ENCODE measurements at places on chromosomes 4 and X. TPM values are rescaled to one million over a fixed set of nuclear protein-coding genes. Genes with fewer than 3 reads are reported as not detected.
A peak's percentile ranks its signal among the peaks of the same experiment; 100 is the strongest.

DNA sequence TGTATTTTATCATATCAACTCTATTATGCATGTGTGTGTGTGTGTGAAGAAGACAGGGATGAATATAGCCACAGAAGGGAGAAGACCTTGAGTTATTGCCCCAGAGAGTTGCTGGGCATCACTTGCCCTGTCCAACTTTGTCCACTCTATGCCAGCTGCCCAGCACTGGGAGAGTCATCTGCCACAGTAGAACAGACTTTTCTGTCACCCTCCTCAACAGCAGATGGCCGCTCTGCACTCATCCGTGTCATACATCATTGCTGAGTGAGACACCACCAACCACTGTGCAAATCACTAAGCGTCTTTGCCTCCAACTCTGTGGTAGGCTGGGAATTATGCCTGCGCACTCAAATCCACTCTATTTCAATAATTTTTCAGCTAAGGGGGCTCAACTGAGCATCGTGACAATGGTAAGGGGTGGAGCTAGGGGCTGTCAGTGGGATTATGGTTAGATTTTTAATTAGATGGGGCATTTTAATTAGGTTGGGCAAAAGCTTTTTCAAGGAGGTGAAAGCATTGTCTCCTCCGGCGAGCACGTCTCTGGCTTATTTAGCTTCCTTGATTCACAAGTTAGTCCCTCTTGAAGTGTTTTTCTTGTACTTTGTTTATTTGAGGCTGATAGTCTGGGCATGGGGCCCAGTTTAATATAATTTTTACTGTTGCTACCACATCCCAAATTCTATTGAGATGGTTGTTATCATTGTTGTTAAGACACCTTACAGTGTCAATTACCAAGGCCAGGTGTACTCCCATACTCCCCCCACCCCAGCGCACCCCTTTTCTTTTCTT lies 100.1 kb upstream of the KLF3 start:
- DNase-seq = no peak
- H3K27ac ChIP-seq = no peak overlapping the region
- H3K36me3 ChIP-seq = no peaks in the 10 kb centered on the region
- no peak overlapping the region for H3K4me3 ChIP-seq
- no peaks in the 10 kb centered on the region for H3K27me3 ChIP-seq

- no peaks in the 10 kb centered on the region for H3K27me3 ChIP-seq
- no peaks in the 10 kb centered on the region for H3K36me3 ChIP-seq
- no peak overlapping the region for H3K27ac ChIP-seq
- no peak overlapping the region for H3K4me3 ChIP-seq
- no peak for DNase-seq
- no peaks in the 10 kb centered on the region for H3K4me1 ChIP-seq
Observed at GRCh38 chrX:29890646-29891200, 324.6 kb upstream of the MAGEB2 start.

DNA sequence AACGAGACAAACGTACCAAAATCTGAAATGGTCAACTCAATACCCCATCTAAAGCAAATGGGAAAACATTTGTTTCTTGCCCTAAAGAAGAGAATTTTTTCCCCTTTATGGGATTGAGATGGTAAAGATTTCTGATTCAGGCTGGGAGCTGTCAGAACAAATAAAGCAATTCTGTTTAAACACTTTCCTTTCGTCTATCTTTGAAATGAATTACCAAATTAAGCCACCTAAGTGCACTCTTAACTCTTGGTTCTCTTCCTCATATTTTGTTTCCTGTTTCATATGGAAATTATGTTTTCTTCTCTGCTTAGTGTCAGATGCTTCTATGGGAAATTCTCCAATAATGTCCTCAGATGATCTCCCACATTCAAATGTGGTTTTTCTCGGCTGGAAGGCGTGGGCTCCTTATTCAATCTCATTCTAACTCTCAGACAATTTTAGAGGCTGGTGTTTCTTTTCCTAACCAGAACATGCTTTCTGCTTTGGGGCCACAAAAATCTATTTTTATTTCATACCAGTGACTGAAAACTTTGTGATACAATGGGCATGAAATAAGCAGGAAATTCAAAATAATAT lies 50.3 kb upstream of the HPF1 start:
- no peak overlapping the region for H3K27ac ChIP-seq
- DNase-seq = no peak
- no peaks in the 10 kb centered on the region for H3K36me3 ChIP-seq
- no peaks in the 10 kb centered on the region for H3K4me1 ChIP-seq
- H3K4me3 ChIP-seq = no peak overlapping the region
- no peaks in the 10 kb centered on the region for H3K27me3 ChIP-seq

DNA sequence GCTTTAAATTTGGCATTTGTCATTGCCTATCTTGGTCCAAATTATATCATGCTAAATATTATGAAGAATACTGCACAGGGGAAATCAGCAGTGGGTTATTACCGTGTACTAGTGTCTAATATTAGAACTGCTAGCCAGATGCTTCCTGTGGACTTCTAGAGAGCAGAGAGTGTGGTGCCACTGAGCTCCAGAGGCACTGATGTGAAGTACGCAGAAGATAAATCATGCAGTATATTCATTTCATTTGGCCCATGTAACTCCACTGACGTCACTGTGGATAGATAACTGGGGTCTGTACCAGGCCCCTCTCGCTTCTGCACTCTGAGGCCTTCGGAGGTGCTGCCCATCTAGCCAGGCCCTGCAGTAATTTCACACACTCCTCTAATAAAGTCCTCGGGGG lies 80.0 kb downstream of the ALPK1 start:
- no peak overlapping the region for H3K27ac ChIP-seq
- H3K27me3 ChIP-seq = peaks cover 15% of the 10 kb centered on the region
- no peak overlapping the region for H3K4me3 ChIP-seq
- H3K4me1 ChIP-seq = peaks cover 9% of the 10 kb centered on the region
- H3K36me3 ChIP-seq = no peaks in the 10 kb centered on the region
- DNase-seq = no peak

- peaks cover 29% of the 10 kb centered on the region for H3K36me3 ChIP-seq
- H3K27me3 ChIP-seq = no peaks in the 10 kb centered on the region
- H3K4me1 ChIP-seq = no peaks in the 10 kb centered on the region
- no peak for DNase-seq
- no peak overlapping the region for H3K27ac ChIP-seq
- H3K4me3 ChIP-seq = no peak overlapping the region
Observed at GRCh38 chr4:151166636-151167035, 67.2 kb downstream of the RPS3A start.

- no peak overlapping the region for H3K27ac ChIP-seq
- no peak for DNase-seq
- H3K27me3 ChIP-seq = no peaks in the 10 kb centered on the region
- H3K36me3 ChIP-seq = no peaks in the 10 kb centered on the region
Observed at GRCh38 chrX:75596178-75596577, 73.3 kb upstream of the ZDHHC15 start.

DNA sequence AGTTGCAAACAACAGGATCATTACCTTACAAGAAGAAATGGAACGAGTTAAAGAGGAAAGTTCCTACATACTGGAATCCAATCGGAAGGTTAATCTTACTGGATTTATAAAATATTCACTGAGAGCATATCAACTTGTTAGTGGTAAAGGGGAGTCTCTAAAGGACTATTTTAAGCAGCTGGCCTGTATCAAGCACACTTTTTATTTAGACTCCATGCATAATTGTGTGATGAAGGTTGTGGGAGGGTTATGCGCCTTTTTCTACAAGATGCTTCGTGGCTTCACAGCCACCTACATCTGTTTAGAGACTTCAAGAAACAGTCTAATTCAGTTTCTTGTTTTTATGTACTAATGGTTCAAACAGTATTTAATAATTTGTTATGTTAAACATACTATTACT lies 56.6 kb downstream of the GRSF1 start:
- no peaks in the 10 kb centered on the region for H3K27me3 ChIP-seq
- no peaks in the 10 kb centered on the region for H3K4me1 ChIP-seq
- H3K27ac ChIP-seq = no peak overlapping the region
- H3K4me3 ChIP-seq = no peak overlapping the region
- DNase-seq = no peak
- H3K36me3 ChIP-seq = peaks cover 59% of the 10 kb centered on the region

GRCh38 chr4:8349664-8350236 lies 80.2 kb downstream of the HTRA3 start:
- H3K4me3 ChIP-seq = no peak overlapping the region
- H3K27me3 ChIP-seq = no peaks in the 10 kb centered on the region
- no peak overlapping the region for H3K27ac ChIP-seq
- no peaks in the 10 kb centered on the region for H3K36me3 ChIP-seq
- no peaks in the 10 kb centered on the region for H3K4me1 ChIP-seq
- peak; percentile 49 for DNase-seq

- peak; percentile 79 for DNase-seq
- no peaks in the 10 kb centered on the region for H3K4me1 ChIP-seq
- no peak overlapping the region for H3K4me3 ChIP-seq
- no peak overlapping the region for H3K27ac ChIP-seq
- no peaks in the 10 kb centered on the region for H3K36me3 ChIP-seq
Observed at GRCh38 chrX:34560180-34560579, 96.9 kb downstream of the TMEM47 start.

DNA sequence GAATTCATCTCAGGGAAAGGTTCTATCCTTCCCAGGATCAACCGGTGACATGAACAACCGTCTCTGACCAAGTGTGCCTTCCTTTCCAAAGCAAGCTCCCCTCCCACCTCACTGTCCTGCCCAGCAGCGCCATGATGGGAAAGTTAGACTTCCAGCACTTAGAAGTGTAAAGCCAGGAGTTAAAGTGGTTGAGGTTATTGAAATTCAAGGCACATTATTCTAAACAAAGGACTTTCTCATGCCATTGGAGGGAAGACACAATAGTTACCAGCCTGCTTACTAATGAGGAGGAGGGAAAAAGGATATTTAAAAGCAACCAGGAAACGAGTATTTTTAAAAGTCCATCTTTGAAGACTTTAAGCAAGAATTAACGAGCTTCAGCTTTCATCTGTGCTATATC lies 96.8 kb downstream of the NSUN7 start:
- peak overlapping the region; percentile 44 for H3K27ac ChIP-seq
- H3K36me3 ChIP-seq = no peaks in the 10 kb centered on the region
- no peak overlapping the region for H3K4me3 ChIP-seq
- no peaks in the 10 kb centered on the region for H3K27me3 ChIP-seq
- H3K4me1 ChIP-seq = no peaks in the 10 kb centered on the region
- no peak for DNase-seq

DNA sequence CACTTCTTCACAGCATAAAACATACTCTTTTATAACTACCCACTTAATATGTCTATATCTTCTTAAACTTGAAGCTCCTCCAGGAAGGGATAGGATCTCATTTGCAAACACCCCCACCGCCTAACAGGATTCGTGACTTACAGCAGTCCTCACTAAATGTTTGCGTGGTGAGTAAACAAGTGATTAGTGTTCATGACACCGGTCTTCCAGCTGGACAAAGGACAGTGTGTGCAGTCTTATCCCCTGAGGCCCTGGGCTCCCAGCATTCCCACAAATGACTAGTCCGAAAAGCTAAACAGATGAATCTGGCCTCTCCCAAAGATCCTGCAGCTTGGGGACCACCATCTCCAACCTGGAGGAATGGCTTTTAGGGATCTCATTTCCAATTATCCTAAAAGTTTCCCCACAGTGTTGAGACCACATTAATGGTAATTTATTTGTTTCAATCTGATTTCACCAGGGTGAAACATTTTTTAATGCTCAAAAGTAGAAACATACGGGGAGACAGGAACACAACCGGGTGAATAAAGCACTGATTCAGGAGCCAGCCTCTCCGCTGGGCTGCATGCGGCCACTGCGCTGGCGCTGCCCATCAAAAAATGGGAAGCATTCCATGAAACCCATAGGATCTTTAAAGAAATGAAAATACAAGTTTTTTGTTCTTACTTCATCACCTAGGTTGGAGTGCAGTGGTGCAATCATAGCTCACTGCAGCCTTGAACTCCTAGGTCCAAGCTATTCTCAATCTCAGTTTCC lies 69.2 kb downstream of the HADH start:
- no peaks in the 10 kb centered on the region for H3K27me3 ChIP-seq
- no peaks in the 10 kb centered on the region for H3K36me3 ChIP-seq
- no peaks in the 10 kb centered on the region for H3K4me1 ChIP-seq
- H3K27ac ChIP-seq = no peak overlapping the region
- no peak overlapping the region for H3K4me3 ChIP-seq

GRCh38 chrX:29561417-29561816 lies 653.9 kb upstream of the MAGEB2 start:
- H3K36me3 ChIP-seq = no peaks in the 10 kb centered on the region
- H3K27ac ChIP-seq = no peak overlapping the region
- DNase-seq = no peak

GRCh38 chr4:94653984-94654609 lies 103.7 kb upstream of the BMPR1B start:
- no peak overlapping the region for H3K27ac ChIP-seq
- no peak for DNase-seq
- H3K4me1 ChIP-seq = no peaks in the 10 kb centered on the region
- no peak overlapping the region for H3K4me3 ChIP-seq
- H3K36me3 ChIP-seq = peaks cover 56% of the 10 kb centered on the region

DNA sequence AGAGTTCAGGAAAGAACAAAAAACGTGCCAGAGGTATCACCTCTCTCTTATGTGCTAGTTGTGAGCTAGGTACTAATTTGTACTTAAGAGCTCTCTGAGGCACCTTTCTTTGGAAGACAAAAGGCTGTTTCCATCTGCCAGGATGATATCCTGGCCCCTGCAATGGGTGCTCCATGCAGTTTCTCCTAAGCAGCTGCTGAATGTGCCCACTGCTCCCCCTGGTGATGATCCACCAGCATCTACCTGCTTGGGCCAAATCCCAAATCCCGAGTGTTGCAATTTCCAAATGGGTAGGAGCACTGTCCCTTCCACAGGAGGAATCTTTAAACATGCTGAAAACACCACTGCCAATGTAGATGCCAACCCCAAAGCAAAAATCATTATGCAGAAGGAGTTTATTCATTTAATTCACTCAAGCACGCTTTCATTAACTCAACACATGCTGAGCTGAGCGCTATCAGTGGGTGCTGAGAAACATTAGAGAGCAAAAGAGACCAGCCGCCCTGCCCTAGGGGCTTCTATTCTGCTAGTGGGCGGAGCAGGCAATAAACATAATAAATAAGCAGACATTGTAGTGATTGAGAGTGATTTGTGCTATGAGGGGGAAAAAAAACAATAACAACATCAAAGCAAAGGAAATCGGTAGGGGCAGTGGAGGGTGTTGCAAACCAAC lies 69.6 kb upstream of the C4orf50 start:
- H3K27ac ChIP-seq = no peak overlapping the region
- peak; percentile 89 for DNase-seq
- no peak overlapping the region for H3K4me3 ChIP-seq
- no peaks in the 10 kb centered on the region for H3K4me1 ChIP-seq

GRCh38 chr4:168045354-168045753 lies 47.0 kb upstream of the ANXA10 start:
- H3K4me1 ChIP-seq = no peaks in the 10 kb centered on the region
- H3K27me3 ChIP-seq = no peaks in the 10 kb centered on the region
- H3K36me3 ChIP-seq = no peaks in the 10 kb centered on the region
- DNase-seq = no peak

CXXC4 gene
- 5.6 TPM for total RNA-seq

PTPN13 gene
- 130 TPM for total RNA-seq

BMP15 gene
- total RNA-seq = not detected

ASB9 gene
- not detected for total RNA-seq

PLP1 gene
- total RNA-seq = 5.1 TPM

PRKG2 gene
- total RNA-seq = 1.8 TPM

TRPC3 gene
- 1.7 TPM for total RNA-seq

NALF2 gene
- 72.5 TPM for total RNA-seq
